ENCODE measurements at places on chromosomes 7 and 10. TPM values are rescaled to one million over a fixed set of nuclear protein-coding genes. Genes with fewer than 3 reads are reported as not detected.

GRCh38 chr10:33272635-33273034 lies 61.8 kb downstream of the NRP1 start:
- no peak for DNase-seq

The RGR gene
- not detected for total RNA-seq

DNA sequence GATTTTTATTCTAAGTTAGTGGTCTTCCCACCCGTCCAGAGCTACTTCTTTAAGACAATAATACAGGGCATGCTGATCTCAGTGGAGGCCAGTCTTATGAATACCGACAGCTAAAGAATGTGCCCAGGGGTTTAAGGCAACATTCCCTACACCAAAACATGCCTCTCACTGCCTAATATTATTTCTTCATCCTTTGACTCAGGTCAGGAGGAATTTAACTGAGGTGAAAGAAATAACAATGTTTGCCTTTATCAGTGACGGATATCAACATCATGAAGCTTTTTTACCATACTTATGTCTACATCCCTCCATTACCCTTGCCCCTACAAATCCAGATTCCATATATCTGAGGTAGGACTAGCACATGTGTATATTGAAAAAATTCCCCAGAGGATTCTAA lies 33.3 kb upstream of the TES start:
- DNase-seq: no peak

DNA sequence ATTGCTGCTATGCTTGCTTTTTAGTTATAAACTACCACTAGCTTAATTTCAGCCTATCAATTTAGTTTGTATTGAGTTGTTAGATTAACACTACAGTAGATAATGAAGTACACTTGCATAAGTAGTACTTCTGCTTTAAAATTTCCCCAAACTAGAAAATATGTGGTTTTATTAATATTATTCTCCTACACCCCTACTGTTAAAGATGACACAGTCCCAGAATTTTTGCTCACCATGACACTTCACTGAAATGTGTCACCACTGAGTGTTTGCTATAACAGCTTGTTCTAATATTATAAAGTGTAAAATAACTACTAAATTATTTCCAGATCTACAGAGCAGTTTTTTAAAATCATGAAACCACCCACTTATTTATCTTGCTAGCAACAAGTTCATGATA lies 31.6 kb downstream of the RHEB start:
- no peak for DNase-seq

Measured in progenitor cell of endocrine pancreas (in vitro differentiated cells).